ENCODE measurements at places on chromosomes 3 and 15. TPM values are rescaled to one million over a fixed set of nuclear protein-coding genes. Genes with fewer than 3 reads are reported as not detected.

CD200R1 gene
- total RNA-seq: not detected

DNA sequence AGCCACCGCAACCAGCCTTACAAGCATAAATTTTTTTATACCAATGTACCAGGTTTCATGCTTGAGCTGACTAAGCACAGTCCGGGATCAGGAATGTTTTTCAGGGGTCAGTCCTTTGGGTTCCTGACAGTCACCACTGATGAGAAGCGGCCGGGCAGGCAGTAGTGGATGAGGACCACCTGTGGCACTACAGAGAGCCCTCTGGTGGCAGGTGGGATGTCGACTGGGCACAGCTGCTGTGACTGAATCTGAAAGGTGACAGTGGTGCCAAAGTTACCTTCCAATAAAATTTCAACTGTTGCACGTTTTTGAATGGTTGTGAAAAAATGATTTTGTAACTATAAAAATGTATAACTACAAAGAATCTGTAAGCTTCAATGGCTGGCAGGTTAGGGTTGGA, 34.0 kb downstream of the TPRA1 start:
- H3K36me3 ChIP-seq: peaks cover 15% of the 10 kb centered on the region
- H3K27ac ChIP-seq: no peak overlapping the region
- no peaks in the 10 kb centered on the region for H3K4me1 ChIP-seq
- H3K27me3 ChIP-seq: no peaks in the 10 kb centered on the region
- no peak overlapping the region for H3K4me3 ChIP-seq
- DNase-seq: no peak

DNA sequence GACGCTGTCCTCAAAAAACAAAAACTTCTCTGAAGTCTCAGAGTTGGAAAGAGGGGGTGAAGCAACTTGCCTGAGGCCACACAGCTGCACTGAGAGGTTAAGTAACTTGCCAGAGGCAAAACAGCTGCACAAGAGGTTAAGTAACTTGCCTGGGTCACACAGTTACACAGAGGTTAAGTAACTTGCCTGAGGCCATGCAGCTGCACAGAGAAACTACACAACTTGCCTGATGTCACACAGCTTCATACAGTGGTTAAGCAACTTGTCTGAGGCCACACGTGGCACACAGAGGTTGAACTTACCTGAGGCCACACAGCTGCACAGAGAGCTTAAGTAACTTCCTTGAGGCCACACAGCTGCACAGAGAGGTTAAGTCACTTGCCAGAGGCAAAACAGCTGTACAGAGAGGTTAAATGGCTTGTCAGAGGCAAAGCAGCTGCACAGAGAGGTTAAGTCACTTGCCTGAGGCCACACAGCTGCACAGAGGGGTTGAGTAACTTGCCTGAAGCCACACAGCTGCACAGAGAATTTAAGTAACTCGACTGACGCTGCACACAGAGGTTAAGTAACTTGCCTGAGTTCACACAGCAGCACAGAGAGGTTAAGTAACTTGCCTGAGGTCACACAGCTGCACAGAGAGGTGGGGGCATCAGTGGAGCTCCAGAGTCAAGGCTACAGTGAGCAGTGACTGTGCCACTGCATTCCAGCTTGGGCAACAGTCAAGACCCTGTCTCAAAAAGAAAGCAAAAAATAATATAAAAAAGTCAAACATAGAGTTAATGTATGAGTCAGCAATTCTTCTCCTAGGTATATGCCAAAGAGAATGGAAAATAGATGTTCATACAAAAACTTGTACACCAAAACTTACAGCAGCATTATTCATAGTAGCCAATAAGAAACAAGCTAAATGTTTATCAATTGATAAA, 12.0 kb upstream of the ACAD9 start:
- H3K36me3 ChIP-seq: no peaks in the 10 kb centered on the region
- peak overlapping the region; percentile 71 for H3K27ac ChIP-seq
- H3K4me1 ChIP-seq: peaks cover 7% of the 10 kb centered on the region

DZIP1L gene
- 6.2 TPM for total RNA-seq

GRCh38 chr15:46344915-46345314, 710.1 kb downstream of the SQOR start:
- no peak overlapping the region for H3K27ac ChIP-seq
- no peak overlapping the region for H3K4me3 ChIP-seq
- H3K4me1 ChIP-seq: peaks cover 22% of the 10 kb centered on the region
- no peak for DNase-seq

CD200 gene
- 0.44 TPM for total RNA-seq

CPLX3 gene
- total RNA-seq: not detected

- peaks cover 6% of the 10 kb centered on the region for H3K4me1 ChIP-seq
- H3K36me3 ChIP-seq: peaks cover 7% of the 10 kb centered on the region
- DNase-seq: no peak
Observed at GRCh38 chr3:23611737-23612295, 193.9 kb upstream of the UBE2E1 start.

- no peaks in the 10 kb centered on the region for H3K27me3 ChIP-seq
- peak overlapping the region; percentile 16 for H3K27ac ChIP-seq
- H3K4me1 ChIP-seq: peaks cover 20% of the 10 kb centered on the region
- H3K4me3 ChIP-seq: no peak overlapping the region
Observed at GRCh38 chr3:170717410-170718402, 131.8 kb upstream of the SLC7A14 start.

CYP8B1 gene
- total RNA-seq: not detected

DNA sequence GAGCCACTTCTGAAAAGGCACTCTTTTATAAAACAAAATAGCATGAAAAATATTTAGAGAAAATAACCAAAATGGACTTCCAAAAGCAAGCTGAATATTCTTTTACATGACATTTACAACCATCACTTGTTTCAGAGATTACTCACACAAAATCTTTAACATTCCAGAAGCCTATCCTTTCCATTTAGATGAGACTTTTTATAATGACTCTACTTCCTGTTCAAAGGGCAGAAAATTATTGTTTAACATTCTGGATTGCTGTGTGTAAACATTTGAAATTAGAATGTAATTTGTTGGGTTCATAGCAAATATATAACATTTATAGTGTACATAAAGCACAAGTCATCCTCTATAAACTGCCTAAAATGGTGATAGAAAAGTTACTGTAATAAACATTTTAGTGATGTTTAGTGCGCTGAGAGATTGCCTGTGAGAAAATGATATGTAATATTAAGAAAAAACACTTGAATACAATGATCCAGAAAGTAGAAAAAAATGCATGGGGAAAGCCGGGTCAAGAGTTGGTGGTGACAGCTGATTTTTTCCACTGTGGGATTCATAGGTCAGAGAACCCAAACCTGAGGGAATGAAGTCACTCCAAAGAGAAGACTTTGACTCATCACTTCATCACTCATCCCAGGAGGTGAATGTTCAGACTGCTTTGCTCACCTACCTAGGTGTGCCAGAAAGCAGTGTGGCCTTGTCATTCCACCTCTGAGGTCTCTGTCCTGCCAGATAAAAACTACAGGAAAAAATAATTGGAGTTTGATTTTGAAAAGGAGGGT, 305.8 kb downstream of the ARPP21 start:
- H3K4me3 ChIP-seq: no peak overlapping the region
- peaks cover 33% of the 10 kb centered on the region for H3K27me3 ChIP-seq
- H3K36me3 ChIP-seq: no peaks in the 10 kb centered on the region
- peak; percentile 34 for DNase-seq
- H3K4me1 ChIP-seq: no peaks in the 10 kb centered on the region
- H3K27ac ChIP-seq: no peak overlapping the region

- no peaks in the 10 kb centered on the region for H3K36me3 ChIP-seq
- no peak overlapping the region for H3K4me3 ChIP-seq
- no peak overlapping the region for H3K27ac ChIP-seq
- DNase-seq: no peak
- H3K4me1 ChIP-seq: peaks cover 7% of the 10 kb centered on the region
Observed at GRCh38 chr3:52503788-52504424, 8.8 kb downstream of the STAB1 start.

- H3K4me3 ChIP-seq: no peak overlapping the region
- H3K27ac ChIP-seq: no peak overlapping the region
- DNase-seq: no peak
- no peaks in the 10 kb centered on the region for H3K27me3 ChIP-seq
- peaks cover 11% of the 10 kb centered on the region for H3K4me1 ChIP-seq
Observed at GRCh38 chr3:127685708-127686511, 13.2 kb downstream of the ABTB1 start.

- DNase-seq: no peak
- H3K27me3 ChIP-seq: no peaks in the 10 kb centered on the region
- no peak overlapping the region for H3K27ac ChIP-seq
- no peak overlapping the region for H3K4me3 ChIP-seq
- H3K4me1 ChIP-seq: peaks cover 5% of the 10 kb centered on the region
- H3K36me3 ChIP-seq: peaks cover 15% of the 10 kb centered on the region
Observed at GRCh38 chr3:46999516-47000197, 20.2 kb downstream of the NBEAL2 start.

- peaks cover 97% of the 10 kb centered on the region for H3K36me3 ChIP-seq
- DNase-seq: no peak
- no peak overlapping the region for H3K4me3 ChIP-seq
- H3K4me1 ChIP-seq: peaks cover 27% of the 10 kb centered on the region
- H3K27ac ChIP-seq: no peak overlapping the region
Observed at GRCh38 chr15:60353245-60353920, 44.4 kb downstream of the ANXA2 start.

DNA sequence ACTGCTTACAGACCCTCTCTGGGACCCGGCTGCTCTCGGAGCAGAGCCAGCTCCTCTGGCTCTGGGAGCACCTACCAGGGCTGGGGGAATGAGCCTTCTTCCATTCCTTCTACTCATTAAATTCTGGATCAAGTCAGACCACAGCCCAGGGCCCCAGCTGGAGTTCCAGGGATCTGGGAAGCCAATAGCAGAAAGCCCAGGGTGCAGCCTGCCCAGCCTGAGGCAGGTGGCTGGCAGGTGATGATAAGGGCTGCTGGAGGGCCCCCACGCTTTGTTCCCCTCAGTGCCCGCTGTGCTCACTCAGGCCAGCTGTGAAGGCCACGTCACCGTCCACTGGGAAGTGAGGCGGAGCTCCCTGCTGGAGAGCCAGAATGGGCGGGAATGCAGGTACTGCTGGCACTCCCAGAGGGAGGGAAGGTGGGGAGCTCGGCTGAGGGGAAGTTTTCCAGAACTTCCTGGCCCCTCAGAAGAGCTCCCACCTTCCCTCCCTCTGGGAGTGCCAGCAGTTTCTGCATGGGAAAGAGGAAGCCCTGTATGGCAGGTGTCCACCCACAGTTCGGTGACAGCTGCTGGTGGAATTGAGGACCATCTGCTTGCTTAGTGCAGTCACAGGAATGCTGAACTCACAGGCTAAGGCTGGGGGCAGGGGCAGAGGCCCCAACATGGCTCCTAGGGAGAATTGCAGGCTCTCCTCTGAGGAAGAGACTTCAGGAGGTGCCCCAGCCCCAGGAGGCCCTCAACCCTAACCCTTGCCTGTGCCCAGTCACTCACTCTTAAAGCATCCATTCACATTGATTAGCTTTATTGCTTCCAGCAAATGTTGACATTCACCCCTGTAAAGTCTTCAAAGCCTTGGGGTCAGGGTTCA, 12.6 kb upstream of the RTP3 start:
- no peaks in the 10 kb centered on the region for H3K27me3 ChIP-seq
- DNase-seq: no peak
- H3K36me3 ChIP-seq: no peaks in the 10 kb centered on the region
- H3K4me1 ChIP-seq: peaks cover 24% of the 10 kb centered on the region
- no peak overlapping the region for H3K27ac ChIP-seq
- no peak overlapping the region for H3K4me3 ChIP-seq

GRCh38 chr3:119343719-119344118, 49.5 kb downstream of the ARHGAP31 start:
- H3K27ac ChIP-seq: no peak overlapping the region
- H3K4me3 ChIP-seq: no peak overlapping the region
- H3K4me1 ChIP-seq: no peaks in the 10 kb centered on the region
- no peak for DNase-seq

VPS8 gene
- 33.8 TPM for total RNA-seq

C3orf22 gene
- total RNA-seq: not detected

GRCh38 chr3:170397685-170398084, 21.0 kb upstream of the CLDN11 start:
- H3K27me3 ChIP-seq: no peaks in the 10 kb centered on the region
- no peak for DNase-seq
- no peak overlapping the region for H3K4me3 ChIP-seq
- no peak overlapping the region for H3K27ac ChIP-seq
- H3K36me3 ChIP-seq: peaks cover 12% of the 10 kb centered on the region
- no peaks in the 10 kb centered on the region for H3K4me1 ChIP-seq

ZNF660 gene
- total RNA-seq: not detected

PYGO1 gene
- 5.1 TPM for total RNA-seq

- H3K4me1 ChIP-seq: no peaks in the 10 kb centered on the region
- H3K27me3 ChIP-seq: no peaks in the 10 kb centered on the region
- H3K36me3 ChIP-seq: no peaks in the 10 kb centered on the region
- no peak overlapping the region for H3K27ac ChIP-seq
Observed at GRCh38 chr15:65192016-65192415, 6.9 kb upstream of the CLPX start.

DPPA2 gene
- not detected for total RNA-seq

- H3K27ac ChIP-seq: no peak overlapping the region
- DNase-seq: no peak
- no peaks in the 10 kb centered on the region for H3K27me3 ChIP-seq
- H3K36me3 ChIP-seq: no peaks in the 10 kb centered on the region
Observed at GRCh38 chr3:53005338-53005737, 40.5 kb downstream of the SFMBT1 start.

DNA sequence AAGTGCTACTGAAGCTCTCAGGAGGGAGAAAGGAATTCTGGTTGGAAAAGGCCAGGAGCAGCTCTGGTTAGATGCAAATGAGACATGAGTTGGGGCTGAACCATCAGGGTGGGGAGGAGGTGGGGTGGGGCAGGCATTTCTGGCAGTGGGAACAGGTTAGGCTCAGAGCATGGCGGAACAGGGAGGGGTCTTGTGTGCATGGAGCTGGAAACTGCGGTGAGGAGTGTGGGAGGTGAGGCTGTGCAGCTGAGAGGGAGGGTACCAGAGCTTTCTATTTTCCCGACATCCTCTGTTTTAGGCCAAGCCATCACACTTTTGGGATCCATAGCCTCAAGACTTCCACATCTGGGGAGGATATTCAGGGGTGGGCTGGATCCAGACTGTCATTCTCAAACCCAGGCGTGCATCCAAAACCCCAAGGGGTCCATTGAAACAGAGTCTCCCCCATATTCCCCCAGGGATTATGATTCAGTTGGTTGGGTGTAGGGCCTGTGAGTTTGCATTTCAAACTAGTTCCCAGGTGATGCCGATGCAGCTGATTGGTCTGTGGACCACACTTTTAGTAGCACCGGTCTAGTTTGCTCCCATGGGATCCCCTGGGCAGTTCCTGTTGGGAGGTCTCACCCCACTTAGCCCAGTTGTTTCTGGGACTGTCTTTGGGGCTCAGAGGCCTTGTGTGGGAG, 100.9 kb upstream of the TLE3 start:
- no peak overlapping the region for H3K4me3 ChIP-seq
- no peaks in the 10 kb centered on the region for H3K27me3 ChIP-seq
- peak overlapping the region; percentile 78 for H3K27ac ChIP-seq
- DNase-seq: no peak
- H3K4me1 ChIP-seq: peaks cover 39% of the 10 kb centered on the region
- H3K36me3 ChIP-seq: no peaks in the 10 kb centered on the region

SCN11A gene
- total RNA-seq: 0.05 TPM

ONECUT1 gene
- total RNA-seq: not detected

DNA sequence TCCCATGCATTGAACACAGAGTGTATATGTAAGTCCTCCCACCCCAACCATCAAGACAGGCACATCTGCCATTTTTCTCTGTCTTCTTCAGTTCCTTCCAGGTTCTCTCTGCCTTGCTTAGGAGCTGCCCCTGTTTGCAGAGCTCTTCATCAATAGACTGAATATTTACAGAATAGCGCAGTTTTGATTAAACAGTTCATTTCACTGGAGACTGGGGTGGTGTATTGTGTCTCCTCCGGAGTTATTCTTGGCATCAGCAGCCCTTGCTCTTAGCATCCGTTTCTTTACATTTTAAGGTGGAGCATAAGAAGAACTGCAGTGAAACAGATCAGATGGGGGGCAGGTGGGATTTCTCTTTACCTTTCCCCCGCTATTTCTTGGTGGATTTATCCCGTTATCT, 87.7 kb downstream of the LIPC start:
- H3K4me3 ChIP-seq: no peak overlapping the region
- H3K4me1 ChIP-seq: peaks cover 15% of the 10 kb centered on the region
- H3K36me3 ChIP-seq: no peaks in the 10 kb centered on the region
- DNase-seq: no peak
- no peaks in the 10 kb centered on the region for H3K27me3 ChIP-seq
